Amniotic epithelial cell (primary cell): ENCODE measurements at places on chromosomes 11 and 22.

- DNase-seq, result no peak
Measured at GRCh38 chr22:35491908-35492380, 48.7 kb upstream of the RASD2 start.

GRCh38 chr11:55652560-55652959, 4.4 kb downstream of the OR4S2 start:
- no peak for DNase-seq

GRCh38 chr11:36086366-36086765, 142.5 kb downstream of the LDLRAD3 start:
- no peak for DNase-seq

DNA sequence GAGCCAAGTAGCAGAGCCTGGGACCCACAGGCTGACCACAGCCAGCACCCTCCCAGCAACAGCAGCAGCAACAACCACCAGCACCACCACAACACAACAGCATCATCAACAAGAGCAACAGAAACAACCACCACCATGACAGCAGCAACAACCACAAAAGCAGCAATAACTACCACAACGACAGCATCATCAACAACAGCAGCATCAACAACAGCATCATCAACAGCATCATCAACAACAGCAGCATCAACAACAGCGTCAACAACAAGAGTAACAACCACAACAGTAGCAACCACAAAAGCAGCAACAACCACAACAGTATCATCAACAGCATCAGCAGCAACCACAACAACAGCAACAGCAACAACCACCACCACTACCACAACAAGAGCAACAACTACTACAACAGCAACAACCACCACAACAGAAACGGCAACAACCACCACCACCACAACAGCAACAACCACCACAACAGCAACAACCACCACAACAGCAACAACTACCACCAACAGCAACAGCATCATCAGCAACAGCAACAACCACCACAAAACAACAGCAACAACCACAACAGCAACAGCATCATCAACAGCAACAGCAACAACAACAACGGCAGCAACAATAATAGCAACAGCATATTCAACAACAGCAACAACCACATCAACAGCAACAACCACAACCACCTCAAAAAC, 22.1 kb upstream of the FGF3 start:
- no peak for DNase-seq

DNA sequence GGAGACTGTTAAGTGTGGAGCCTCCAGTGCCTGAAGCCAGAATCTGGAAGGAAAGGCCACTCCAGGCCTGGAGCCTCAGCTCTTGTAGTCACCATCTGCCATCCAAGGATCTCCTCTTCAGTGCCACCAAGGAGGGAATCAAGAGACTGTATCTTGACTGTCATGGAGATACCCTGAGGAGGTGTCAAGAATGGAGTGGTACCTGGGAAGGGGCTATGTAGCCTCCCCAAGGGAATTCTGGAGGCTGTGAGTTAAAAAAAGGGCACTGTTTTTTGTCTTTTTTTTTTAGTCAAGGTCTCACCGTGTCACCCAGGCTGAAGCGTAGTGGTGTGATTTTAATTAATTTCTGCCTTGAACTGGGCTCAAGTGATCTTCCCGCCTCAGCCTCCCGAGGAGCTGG, 3.2 kb upstream of the C22orf15 start:
- no peak for DNase-seq

DNA sequence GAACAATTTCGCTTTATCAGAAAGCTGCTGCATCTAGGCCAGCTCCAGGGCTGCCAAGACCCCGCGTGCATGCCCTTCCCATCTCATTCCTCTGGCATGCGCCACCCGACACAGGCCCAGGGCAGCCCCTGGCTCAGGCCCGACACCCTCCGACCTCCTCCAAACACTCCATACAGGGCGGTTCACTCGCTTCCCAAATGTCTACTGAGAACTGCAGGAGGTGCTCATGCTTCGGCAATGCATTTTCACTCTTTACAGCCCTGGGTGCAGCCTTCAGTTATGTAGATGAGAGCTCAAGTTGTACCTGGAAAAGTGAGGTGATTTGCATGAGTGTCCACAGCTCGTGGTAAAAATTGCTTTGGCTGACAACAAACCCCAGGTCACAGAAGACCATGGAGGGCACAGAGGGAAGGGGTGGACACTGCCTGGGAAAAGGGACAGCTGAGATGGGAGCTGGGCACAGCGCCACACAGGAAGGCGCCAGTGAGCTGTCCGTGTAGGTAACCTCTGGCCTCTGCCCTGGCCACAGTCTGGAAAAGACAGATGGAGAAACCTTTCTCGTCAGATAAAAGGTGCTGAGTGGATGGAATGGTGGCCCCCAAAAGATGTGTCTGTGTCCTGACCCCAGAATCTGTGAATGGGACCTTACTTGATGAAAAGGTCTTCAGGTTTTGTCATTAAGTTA, 1351.9 kb downstream of the BRD1 start:
- DNase-seq, result no peak

- DNase-seq, result no peak
Measured at GRCh38 chr11:84922836-84923235, 704.3 kb downstream of the DLG2 start.

DNA sequence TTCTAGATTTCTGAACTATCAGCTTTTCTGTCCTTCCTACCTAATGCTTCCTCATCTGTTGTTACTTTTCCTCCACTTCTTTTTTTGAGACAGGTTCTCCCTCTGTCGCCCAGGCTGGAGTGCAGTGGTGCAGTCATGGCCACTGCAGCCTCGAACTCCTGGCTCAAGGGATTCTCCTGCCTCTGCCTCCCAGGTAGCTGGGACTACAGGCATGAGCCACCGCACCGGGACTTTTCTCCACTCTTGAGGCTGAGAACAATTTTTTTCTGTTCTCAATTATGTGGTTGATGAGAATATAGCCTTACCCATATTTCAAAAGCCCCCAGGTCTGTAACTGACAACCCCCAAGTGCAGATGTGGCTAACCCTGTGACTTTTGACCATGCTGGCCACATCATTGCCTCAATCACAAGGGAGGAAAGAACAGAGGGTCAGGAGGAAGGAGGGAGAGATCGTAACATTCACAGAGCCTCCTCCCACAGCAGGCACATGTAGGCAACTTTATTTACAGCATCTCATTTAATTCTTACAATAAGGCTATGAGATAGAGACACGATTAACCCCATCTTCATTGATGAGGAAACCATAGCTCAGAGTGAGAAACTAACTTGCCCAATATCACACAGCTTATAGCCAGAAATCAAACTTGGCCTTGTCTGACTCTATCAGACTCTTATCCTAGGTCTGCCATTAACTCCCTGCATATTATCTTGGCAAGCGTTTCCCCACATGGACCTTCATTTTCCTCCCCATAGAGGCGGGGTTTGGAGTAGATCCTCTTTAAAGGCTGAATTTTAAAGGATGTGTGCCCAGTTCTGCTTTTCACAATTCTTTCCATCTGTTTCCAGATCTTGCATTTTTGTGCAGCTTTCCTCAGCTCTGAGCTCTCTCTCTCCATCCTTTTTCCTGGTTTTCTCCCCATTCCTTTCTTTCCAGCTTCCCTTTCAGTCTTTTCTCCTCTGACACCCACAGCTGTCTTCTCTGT, 9.6 kb downstream of the POU2F3 start:
- no peak for DNase-seq

- no peak for DNase-seq
Measured at GRCh38 chr11:73348838-73349237, 27.4 kb upstream of the RELT start.

- no peak for DNase-seq
Measured at GRCh38 chr11:120574876-120575275, 63.3 kb downstream of the GRIK4 start.
